ENCODE measurements at places on chromosomes 7 and 10.

DNA sequence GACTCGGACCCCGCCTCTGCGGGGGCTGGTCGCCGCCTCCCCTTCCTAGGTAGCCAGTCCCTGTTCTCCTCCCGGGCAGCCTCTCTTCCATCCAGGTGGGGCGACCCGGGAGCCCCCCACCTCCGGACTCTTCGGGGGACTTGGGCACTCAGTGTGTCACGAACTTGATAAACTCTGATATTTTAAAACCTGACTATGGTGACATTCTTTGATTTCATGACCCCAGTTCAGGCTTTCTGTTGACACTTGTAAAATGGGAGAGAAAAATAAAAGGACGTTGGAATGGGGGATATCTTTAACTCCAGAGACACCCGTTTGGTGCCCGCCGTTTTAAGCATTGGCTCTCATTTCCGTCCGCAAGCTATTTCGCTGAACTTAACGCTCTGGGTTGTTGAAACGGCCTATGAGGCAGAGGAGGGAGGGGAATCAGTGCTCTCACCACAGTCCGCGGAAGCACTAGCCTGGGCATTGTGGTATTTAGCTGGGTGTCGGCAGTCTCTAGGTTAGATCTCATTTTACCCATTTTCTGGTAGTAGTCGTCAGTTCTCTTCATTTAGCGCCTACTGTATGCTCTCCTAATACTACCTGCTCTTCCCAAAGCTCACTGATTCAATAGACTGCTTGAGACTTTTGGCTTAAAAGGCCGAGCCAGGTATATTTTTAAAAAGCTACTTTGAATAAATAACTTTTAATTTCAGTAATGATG lies 738 bp downstream of the VPS26A start:
- DNase-seq: peak; percentile 78

- no peak for DNase-seq
Observed at GRCh38 chr10:964321-964987, 23.8 kb upstream of the GTPBP4 start.

- DNase-seq: no peak
Observed at GRCh38 chr7:140322759-140323158, 75.6 kb downstream of the SLC37A3 start.

DNA sequence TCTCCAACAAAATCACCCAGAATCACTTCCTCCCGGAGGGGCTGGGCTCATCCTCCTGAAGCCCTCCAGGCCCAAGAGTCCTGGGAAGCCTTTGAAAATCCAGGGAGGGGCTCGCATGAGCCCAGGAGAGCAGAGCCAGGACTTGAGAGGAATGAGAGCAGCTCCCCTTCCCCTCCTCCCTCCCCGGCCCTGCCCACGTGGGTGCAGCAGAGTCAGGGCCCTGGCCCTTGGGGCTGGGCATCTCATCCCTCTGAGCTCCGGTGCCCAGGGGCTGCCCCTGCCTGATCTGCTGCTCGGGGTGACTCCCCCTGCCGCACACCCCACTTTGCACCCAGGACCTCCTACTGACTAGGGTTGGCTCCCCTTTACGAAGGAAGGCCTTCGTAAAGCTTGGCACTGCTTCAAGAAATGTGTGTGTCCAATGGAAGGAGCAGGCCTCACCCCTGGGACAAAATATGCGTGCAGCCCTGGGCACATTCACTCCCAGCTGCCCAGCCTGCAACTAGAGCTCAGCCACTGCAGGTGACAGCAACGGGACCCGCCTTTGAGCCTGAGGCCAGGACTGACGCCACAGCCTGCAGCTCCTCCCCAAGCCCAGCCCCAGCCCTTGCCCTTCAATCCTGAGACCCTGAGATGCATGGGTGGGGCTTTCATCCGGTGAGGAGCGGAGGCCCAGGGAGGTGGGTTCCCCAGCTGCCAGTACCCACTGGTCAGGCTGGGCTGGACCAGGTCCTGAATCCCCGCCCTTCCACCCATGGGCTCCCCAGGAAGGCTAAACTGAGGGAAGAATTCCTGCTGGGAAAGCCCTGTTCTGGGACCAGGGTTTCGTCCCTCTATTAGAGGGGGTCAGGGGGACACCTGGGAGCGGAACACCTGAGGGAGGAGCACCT lies 21.8 kb downstream of the PWWP2B start:
- DNase-seq: no peak

- peak; percentile 81 for DNase-seq
Observed at GRCh38 chr10:76303682-76304316, 872.4 kb downstream of the LRMDA start.

DNA sequence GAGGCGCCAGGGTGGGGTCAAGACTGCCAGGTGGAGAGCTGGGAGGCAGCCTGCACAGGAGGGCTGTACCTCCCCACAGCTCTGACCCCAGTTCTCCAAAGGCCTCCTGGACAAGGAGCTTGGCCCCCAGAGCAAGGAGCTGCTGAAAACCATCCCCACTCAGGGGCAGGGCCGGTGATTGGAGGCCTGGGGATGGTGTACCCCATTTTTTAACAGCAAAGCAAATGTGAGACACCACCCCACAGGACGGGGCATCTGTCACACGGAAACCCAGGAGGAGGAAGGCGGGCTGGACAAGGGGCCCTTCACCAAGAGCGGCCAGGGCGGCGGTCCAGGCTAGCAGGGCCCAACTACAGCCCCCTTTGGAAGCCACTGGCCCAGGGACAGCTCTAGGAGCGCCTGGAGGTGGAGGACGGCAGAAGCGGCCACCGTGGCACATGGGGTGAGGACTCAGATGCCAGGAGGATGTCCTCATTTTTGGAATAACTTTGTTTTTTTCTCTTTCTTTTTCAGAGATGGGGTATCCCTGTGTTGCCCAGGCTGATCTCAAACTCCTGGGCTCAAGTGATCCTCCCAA lies 56.4 kb upstream of the TNRC18 start:
- no peak for DNase-seq

- no peak for DNase-seq
Observed at GRCh38 chr10:99656199-99657064, 2.9 kb upstream of the ENTPD7 start.

DNA sequence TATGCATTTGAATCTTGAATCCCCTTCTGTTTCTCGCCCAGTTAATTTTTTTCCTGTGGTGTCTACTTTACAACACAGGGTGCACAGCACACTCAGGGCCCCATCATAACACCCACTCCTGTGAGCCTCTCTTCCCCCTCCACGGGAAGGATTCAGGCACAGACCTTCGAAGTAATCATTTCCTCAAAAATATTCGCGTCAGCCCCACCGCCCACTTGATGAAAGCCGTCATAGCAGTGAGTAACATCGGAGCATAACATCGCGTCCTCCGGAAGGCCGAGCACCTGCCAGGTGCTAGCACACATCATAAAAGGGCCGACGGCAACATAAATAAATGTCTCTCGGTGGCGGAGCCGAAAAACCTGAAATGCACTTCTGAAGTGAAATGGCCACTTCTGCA lies 201.7 kb upstream of the ADARB2 start:
- DNase-seq: no peak

DNA sequence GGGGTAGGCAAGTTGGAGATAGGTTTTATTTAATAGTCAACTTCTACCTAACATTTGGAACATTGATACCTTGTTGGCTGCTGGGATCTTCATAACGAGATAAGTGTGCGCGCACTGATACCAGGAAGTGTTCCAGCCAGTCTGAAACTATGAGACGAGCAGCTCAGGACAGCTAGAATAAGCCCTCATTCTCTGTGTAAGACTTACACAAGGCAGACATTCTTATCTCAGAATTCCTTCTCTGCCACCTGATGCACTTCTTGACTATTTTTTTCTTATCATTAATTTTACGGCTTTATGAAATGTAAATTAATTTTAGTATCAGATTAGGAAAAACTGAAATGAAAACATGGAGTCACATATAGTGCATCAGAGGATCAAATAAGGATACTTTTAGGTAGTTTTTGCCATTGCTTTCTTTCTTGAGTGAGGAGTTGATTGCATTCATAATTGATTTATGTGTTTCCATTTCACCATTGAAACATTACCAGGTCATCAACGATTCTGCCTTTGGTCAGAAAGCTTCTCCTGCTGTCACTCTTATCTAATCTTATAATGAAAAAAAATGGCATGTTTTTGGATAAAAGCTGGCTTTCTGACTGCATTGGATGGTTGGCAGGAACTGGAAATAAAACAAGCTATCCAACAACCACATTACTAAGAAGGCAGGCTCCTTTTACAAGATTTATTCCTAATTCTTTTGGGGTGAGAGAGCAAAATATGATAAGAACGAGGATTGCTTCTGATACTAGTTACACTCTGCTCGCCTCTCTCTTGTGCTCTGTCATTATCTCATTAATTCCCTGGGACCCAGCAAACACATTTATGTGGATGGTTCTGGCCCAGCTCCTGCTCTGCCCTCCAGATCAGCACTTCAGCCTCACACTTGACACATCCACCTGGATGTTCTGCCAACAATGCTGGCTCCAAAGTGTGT lies 40.4 kb upstream of the ABCB5 start:
- DNase-seq: no peak

GRCh38 chr7:151494298-151495284 lies 25.1 kb downstream of the RHEB start:
- no peak for DNase-seq

DNA sequence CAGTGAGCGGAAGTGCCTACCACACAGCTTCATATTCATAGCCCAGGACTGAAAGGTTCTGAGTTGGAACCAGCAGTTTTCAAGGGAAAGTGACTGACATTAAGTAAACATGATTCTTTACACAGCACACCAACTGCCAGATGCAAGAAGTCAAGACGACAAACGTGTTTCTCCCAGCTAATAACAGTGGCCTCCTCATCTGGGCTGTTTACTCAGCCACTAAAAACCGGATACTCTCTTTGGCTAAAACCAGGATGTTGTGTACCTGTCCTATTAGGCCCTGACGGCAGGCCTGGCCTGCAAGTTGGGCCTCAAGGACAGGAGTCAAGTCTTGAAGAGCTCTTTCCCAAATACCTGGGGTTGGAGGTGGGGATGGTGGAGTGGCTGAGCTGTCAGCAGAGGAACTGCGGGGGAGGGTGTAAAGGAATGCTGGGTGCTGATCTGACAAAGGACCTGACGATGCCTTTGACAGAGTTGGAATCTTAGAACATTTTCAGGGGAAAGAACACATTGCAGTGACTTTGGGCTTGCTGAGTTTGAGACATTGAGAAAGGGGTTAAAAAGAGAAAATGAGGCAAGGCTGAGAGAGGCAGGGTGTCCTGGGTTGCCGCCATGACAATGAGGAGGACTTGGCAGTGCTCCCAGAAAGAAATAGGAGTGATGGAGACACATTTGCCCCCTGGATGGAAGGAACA lies 57.7 kb downstream of the STEAP1B start:
- DNase-seq: peak; percentile 6

GRCh38 chr10:124535731-124536495 lies 74.3 kb downstream of the LHPP start:
- no peak for DNase-seq

DNA sequence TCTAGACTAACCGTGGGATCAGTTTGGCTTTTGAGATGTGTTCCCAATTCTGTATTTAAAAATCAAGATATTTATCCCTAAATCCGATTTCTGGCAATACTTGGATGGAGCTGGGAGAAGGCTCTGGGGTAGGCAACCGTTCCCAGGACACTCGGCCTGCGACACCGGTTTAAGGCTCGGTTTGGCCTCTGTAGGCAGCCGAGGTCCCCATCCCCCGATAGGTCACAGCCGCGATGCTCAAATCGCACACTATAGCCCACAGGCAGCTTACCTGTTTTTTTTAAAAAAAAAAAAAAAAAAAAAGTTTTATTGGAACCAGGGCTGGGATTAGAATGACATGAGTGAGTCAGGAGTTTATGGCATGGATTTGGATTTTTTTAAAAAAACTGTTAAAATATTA lies 729 bp upstream of the TAF3 start:
- DNase-seq: no peak

DNA sequence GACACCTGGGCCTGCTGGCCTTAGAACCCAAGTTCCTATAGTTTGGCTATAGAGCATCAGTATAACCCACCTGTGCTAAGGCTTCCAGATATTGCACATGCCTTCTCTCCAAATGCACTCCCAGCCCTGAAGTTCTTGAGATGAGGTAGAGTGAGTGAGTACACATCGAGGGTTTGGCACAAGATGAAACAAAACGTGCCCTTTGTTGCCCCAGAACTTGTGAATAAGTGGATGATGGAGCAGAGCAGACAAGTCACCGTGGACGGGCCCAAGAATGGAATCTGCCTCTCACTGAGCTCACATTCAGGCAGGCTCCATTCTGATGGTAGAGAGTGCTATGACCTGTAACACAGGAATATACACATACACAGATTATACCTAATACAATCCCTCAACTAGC lies 73.0 kb upstream of the STK17A start:
- DNase-seq: no peak

GRCh38 chr7:104124893-104125477 lies 82.8 kb downstream of the ORC5 start:
- DNase-seq: peak; percentile 6

GRCh38 chr10:33419311-33419710 lies 84.8 kb upstream of the NRP1 start:
- no peak for DNase-seq

DNA sequence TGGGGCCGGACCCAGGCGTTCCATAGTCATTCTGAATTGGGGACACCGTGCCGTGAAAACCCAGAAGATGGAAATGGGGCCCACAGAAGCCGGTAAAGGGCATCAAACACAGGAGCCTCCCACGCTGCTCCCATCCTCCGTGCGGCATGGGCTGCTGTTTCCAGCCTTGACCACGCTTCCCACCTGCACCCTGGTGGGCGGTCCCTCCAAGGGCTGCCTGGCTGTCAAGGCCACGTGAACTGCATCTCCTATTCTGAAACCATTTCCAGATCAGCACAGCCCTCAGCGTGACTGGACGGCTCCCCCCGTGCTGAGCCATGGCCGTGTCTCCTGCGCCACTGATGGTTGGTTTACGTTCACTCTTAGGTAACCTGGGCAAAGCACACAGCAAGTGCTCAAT lies 14.1 kb downstream of the CFAP46 start:
- no peak for DNase-seq

GRCh38 chr7:146090023-146090645 lies 26.5 kb upstream of the CNTNAP2 start:
- DNase-seq: peak; percentile 0

- DNase-seq: no peak
Observed at GRCh38 chr10:106900016-106900652, 264.4 kb downstream of the SORCS1 start.

GRCh38 chr7:114181280-114181679 lies 233.3 kb upstream of the FOXP2 start:
- DNase-seq: no peak

DNA sequence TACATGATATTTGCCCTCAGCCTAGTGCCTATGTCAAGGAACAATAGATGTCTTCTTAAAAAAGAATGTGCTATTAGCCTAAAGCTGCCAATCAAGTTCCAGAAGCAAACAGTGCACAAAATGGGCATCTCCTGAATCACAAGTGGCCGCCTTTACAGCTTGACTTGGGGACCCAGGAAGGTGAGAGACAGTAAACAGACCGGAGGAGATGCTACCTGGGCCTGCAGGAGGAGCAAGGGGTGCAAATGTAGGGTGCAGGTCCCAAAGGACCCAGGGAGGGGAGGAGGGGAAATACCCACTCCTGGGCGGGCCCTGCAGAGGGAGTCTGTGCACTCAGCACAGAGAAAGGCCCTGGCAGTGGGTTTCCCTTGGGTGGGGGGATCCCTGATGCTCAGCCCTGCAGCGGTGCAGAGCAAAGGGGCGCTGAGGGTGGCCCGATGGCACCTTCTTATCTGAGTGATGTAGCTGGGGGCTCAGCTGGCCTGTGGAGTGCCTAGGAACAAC lies 147.7 kb downstream of the WDR11 start:
- DNase-seq: no peak
